ENCODE measurements at places on chromosomes 4 and X.

- no peak for DNase-seq
Measured at GRCh38 chr4:150237110-150237872, 159.0 kb downstream of the DCLK2 start.

GRCh38 chrX:53088136-53088974, 5.6 kb upstream of the KANTR start:
- peak; percentile 82 for DNase-seq

GRCh38 chr4:108838451-108838850, 75.6 kb upstream of the ETNPPL start:
- no peak for DNase-seq

DNA sequence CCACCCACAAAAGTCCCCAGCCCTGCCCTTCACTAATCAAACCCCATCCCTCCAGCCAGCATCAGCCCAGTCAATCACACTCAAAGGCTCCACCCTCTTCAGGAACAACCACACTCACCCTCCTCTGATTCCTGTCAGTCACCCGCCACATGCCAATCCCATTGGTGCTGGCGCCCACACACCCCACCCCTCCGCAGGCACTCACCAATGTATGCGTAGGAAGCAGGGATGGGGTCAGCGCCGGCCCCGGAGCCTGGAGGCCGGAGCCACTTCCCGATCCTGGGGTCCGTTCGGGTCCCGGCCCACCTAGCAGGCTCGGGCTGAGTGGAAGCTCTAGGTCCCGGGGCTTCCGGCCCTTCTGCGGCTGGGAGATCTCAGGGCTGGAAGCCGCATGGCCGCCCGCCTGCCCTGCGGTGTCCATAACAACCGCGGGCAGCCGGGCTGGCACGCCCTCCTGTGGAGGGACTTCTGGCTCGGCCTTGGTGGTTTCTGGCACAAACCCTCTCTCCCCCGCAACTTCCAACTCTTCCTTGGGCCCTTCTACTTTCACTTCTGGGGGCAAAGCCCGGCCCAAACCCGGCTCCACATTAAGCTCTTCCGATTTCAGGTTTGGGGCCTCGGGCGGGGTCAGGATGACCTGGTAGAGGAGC, 7.9 kb upstream of the CFP start:
- no peak for DNase-seq

- DNase-seq: no peak
Measured at GRCh38 chr4:73376976-73377375, 27.1 kb upstream of the ALB start.

DNA sequence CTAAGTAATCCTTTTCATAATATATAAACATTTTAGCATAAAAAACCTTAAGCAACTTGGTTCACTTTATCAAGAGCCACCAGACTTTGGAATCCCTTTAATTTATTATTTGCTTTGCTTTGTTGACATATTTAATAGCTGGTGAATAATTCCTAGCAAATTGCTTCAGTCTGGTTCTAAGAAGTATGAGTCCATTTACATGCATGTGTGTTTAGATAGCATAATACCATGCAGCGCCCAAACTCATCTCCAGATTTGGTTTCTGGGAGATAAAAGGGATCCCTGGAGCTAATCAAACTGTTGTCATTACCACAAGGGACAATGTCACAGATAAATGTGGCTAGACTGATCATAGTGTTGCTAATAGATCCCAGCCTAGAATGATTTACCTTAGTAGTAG, 111.8 kb downstream of the TMEM144 start:
- DNase-seq: no peak

- DNase-seq: no peak
Measured at GRCh38 chr4:75736862-75737261, 12.5 kb downstream of the USO1 start.

DNA sequence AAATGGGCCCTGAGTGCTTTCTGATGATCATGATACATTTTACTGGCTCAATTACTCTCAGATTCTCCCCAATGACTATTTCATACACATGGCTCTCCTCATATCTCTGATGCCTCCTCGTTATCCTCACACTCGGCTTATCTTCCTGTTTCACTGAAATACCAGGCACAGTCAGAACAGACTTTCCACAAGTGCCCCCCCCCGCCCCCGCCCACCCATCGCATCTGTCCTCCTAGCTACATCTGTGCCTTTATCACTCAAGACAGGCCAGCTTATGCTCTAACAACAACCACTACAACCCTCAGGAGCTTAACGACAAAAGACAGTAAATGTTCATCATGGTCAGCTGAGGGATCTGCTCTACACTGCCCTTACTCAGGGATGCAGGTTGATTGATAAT, 610.6 kb upstream of the DIPK2B start:
- DNase-seq: no peak

DNA sequence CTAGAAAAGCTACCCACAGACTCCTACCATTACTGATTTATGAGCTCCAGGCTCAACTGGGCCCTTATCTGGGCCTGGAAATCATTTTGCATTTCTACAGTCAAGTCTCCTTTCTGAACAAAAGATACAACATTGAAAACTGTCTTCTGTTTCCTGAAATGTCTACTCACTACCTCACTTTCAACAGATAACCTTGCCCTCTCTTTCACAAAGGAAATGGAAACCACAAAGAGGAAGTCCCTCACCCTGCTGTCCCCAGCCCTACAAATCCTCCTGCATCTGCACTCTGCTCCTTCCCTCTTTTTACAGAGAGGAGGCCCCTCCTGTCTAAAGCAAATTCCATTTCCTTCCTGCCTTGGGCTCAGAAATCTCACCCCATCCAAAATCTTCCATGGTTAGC, 24.8 kb upstream of the CYBB start:
- no peak for DNase-seq

DNA sequence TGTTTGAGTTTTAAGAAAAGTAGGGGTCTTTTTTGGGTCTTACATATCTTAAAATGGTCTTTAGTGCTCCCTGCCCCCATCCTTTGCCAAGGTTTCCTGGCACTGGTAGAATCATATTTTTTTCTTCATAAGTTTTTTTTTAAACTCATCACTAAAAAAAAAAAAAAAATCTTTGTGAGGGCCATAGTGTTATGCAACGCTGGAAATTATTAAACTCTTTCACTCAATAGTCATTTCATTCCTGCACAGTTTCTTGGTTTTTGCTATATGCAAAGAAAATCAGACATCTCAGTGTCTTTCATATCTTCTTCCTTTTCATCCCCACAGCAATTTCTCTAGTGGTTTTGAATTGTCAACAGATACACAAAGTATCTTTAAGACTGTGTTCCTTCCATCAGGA, 95.6 kb downstream of the TMA16 start:
- no peak for DNase-seq

- peak; percentile 63 for DNase-seq
Measured at GRCh38 chr4:172982151-172982590, 186.4 kb upstream of the GALNT7 start.

GRCh38 chr4:45795135-45795534, 328.7 kb downstream of the GABRG1 start:
- no peak for DNase-seq

- no peak for DNase-seq
Measured at GRCh38 chr4:168558599-168558998, 61.7 kb downstream of the PALLD start.

GRCh38 chrX:124342174-124342867, 4.0 kb upstream of the SH2D1A start:
- DNase-seq: no peak

- DNase-seq: no peak
Measured at GRCh38 chr4:42377497-42377896, 19.8 kb upstream of the SHISA3 start.

DNA sequence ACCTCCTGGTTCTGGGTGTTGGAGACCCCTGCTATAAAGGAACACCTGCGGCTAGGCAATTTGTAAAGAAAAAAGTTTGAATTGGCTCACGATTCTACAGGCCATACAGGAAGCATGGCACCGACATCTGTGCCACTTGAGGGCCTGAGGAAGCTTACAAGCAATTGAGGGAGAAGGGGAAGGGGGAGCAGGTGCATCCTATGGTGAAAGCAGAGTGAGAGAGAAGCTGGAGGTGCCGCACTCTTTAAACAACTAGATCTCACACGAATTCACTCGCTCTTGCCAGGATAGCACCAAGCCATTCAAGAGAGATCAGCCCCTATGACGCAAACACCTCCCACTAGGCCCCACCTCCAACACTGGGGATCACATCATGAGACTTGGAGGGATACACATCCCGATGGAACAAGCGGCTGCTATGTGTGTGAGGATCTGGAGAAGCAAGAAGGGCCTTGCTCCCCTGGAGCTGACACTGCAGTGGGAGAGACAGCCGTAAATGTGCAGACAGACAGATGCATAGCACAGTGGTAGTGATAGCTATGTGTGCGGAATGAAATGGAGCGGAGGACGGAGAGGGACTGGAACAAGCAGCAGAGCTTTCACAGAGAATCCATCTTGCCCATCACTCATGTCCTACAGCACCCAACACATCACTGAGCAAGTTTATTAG, 60.7 kb upstream of the HELT start:
- DNase-seq: no peak

GRCh38 chrX:10079231-10079630, 77.5 kb upstream of the CLCN4 start:
- no peak for DNase-seq

Measured in RWPE2 (cell line).